NCI-H2171 treated with DMSO at 0.1 percent for 48 hours (cell line): ENCODE measurements at places on chromosomes 12 and 14.

DNA sequence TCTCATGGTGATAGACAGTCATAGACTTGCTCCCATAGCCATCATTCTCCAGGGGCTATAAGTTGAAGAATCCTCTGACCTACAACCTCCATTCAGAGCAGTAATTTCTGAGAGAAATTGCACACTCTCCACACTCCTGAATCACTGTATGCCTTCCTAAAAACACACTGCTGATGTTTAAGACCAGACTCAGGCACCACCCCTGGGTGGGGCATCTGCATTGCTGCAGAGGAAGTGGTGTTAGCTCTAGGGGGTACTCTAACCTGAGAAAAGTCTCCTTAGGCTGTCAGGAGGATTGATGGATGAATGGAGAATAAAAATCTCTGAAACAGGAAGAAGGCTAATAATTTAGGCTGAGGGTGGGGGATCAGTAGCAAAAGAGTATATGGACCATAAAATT lies 436.1 kb downstream of the DAD1 start:
- DNase-seq: no peak

DNA sequence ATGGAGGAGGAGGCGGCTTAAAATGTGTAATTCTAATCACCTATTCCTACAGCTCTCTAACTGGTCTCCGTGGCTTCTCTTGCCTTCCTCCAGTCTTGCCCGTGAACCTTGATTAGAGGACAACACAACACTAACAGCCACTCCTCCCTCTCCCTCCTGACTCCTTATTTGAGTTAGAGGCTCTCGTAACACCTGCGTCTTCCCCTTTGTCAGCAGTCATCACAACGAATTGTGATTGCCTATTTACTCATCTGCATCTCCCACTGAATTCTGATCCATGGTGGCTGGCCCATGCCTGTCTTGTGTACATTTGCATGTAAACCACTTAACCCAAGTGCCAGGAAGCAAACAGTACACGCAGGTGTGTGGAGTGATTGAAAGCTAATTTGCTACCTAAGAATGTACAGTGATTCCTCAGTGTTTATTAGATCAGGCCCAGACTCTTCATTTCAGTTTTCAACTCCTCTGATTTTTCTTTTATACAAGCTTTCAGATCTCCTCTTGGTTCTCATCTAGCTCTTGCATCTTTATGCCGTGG lies 154.5 kb downstream of the MON2 start:
- DNase-seq: no peak

GRCh38 chr14:33737446-33737845 lies 213.4 kb downstream of the EGLN3 start:
- no peak for DNase-seq

- DNase-seq: peak; percentile 24
Observed at GRCh38 chr14:58533446-58533845, 104.3 kb upstream of the DACT1 start.

DNA sequence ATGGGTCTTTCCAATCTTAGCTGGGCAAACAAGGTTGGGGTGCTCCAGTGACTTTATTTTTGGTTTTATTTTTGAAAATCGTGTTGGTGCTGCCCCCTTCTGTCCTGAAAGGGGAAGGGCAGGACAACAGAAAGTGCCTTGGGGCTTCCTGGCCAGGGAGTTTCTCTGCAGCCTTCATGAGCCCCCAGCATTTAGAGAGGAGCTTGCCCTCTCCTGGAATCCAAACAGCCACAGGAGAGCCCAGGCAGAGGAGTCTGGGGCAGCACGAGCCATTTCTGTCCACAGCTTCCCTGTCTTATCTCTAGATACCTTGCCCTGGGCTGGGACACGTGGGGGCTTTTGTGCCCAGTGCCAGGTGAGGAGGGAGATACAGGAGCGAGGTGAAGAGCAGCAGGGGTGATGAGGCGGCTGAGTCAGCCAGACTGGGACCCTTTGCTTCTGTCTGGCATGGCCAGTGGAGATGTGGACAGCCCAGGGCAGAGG lies 4.4 kb upstream of the C1RL start:
- DNase-seq: peak; percentile 89

- peak; percentile 98 for DNase-seq
Observed at GRCh38 chr14:59107819-59108218, 80.6 kb upstream of the DAAM1 start.

DNA sequence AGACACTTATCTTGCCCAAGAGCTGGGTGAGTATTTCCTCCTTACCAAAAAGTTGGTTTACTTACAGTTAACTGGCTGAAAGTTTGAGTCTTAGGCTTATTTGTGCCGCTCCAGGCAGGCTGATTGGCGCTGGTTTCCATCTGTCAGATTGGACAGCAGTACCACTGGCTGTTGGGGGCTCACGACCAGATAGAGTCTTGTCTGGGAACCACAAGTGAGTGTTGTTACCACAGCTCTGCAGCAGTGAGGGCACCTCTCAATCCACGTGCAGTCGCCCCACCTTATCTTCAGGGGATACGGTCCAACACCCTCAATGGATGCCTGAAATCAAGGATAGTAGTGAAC lies 58.9 kb downstream of the DDX51 start:
- DNase-seq: no peak

DNA sequence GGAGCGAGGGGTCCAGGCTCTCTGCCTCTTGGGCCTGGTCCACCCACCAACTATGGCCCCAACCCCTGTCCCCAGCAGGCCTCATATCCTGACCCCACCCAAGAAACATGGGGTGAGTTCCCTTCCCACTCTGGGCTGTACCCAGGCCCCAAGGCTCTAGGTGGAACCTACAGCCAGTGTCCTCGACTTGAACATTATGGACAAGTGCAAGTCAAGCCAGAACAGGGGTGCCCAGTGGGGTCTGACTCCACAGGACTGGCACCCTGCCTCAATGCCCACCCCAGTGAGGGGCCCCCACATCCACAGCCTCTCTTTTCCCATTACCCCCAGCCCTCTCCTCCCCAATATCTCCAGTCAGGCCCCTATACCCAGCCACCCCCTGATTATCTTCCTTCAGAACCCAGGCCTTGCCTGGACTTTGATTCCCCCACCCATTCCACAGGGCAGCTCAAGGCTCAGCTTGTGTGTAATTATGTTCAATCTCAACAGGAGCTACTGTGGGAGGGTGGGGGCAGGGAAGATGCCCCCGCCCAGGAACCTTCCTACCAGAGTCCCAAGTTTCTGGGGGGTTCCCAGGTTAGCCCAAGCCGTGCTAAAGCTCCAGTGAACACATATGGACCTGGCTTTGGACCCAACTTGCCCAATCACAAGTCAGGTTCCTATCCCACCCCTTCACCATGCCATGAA lies 8.6 kb downstream of the ARHGAP9 start:
- DNase-seq: no peak

DNA sequence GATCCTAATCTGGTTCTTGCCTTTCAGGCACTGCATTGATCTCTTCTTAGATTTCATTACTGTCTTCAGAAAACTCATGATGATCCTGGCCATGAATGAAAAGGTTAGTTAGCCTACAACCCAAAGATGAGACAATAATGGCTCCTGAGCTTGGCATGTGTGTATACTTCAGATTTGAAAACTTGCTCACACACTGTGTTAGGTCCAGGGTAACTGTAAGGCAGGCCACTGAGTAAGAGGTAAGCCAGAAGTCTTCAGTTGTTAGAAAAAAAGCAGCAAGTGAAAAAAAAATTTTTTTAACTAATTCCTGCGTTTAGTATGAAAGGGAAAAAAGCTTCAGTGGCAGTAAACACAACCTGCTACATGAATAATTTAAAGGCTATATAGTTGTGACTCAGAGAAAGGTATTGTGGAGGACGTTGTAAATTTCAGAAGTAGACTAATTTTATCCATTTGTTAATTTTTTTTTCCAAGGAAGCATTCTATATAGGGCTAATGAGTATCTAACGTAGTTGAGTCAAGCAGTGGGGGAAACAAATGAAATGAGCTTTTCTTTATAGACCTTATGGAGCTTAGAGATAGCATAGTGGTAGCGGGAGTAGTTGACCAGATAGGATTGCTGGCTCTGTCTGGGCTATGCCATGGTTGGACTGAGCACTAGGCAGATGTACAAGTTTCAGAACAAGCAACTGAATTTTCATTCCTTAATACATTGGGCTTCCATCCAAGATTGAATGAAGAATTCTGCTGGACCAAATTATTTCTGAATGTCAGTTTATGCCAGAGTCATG lies 20.5 kb downstream of the TMBIM6 start:
- DNase-seq: no peak

DNA sequence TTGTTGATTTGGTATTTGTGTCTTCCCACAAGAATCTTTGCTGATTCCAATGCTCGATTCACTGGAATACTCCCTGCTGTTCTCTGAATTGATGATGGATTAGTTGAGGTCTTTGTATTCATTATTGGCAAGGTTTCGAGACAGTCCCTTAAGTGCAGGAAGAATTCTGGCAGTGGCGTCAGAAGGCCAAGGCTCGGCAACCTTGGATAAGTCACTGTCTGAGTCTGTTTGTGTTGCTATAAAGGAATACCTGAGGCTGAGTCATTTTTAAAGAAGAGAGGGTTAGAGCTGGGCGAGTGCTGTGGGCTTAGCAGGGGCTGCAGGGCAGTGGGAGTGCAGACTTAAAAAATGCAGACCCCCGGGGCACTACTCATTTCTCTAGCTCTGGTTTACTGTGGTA lies 56.9 kb downstream of the CHST11 start:
- no peak for DNase-seq

DNA sequence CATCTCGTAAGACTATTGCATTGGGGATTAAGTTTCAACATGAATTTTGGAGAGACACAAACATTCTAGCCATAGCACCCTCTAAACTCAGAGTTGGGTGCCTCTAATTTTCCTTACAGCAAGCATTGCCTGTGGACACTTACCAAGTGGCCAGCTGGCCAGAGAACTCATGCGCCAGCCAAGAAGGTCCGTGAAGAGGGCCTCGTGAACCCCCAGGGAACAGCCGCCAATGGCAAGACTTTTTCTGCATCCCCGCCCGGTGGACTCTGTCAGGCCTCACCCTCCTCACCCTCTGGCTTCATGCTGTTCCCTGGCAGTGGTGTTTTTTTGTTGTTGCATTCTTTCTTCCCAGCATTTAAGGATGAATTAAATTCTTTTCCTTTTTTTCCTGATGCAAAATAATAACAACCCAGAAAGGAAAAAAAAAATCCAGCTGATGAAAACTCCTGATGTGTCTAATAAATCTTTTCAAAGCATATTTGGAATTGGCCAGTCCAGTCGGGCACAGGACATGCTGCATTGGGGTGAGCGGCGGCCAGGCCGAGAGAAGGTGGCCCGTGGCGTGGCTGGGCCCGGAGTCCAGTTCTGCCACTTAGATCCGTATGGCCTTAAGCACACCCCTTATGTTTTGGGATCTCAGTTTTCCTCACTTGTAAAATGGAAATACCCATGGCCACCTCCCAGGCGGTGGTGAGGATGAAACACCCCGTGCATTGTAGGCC lies 191.9 kb upstream of the DIO3 start:
- DNase-seq: no peak

DNA sequence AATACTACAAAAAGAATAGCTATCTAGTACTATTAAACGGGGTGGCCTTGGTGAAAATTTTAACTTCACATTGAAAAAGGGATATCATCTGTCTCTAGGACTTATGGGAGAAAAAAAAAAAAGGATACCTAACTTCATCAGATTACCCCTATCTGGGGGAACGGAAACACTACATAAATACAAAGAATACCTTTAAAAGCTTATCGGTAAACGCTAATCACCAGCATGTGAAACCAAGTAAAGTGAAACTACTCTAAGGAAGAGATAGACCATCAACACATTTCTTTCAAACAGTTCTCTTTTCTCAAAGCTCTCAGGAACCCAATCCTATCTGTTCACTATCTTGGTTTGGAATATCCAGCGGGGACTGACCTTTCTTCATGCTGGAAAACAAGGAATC lies 3.5 kb downstream of the KICS2 start:
- DNase-seq: no peak

- peak; percentile 46 for DNase-seq
Observed at GRCh38 chr12:57735952-57736740, 2.4 kb downstream of the AGAP2 start.

DNA sequence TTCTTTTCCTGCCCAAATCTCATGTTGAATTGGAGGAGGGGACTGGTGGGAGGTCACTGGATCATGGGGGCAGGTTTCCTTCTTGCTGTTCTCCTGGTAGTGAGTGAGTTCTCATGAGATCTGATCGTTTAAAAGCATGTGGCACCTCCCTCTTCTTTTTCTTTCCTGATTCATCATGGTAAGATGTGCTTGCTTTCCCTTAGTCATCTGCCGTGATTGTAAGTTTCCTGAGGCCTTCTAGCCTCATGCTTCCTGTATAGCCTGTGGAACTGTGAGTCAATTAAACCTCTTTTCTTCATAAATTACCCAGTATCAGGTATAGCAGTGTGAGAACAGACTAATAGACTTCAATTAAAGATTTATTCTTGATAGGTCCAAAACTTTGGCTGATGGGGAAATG lies 83.5 kb downstream of the CAND1 start:
- DNase-seq: no peak

GRCh38 chr14:33686218-33686617 lies 264.7 kb downstream of the EGLN3 start:
- no peak for DNase-seq

DNA sequence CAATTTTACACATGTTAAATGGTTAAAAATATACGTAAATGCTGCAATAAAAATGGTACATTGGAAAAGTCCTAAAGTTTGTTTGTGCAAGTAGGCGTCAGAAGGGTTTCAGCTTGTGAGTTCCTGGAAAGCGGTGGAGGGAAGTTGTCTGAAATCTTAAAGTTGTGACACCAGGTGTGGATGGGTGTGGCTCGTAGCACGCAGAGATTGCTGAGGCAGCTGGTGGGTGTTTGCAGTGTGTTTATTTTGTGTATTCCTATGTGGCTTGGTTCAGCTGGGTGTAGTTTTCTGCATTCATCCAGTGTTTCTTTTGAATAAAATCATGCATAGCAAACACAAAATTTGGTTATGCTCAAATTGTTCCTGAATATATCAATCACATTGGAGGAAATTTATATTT lies 136.8 kb upstream of the TBX3 start:
- no peak for DNase-seq

GRCh38 chr14:57982804-57983634 lies 117.1 kb upstream of the SLC35F4 start:
- DNase-seq: peak; percentile 99

- DNase-seq: peak; percentile 80
Observed at GRCh38 chr14:23483236-23483854, 13.8 kb downstream of the NGDN start.

GRCh38 chr12:88836156-88836555 lies 255.9 kb upstream of the KITLG start:
- no peak for DNase-seq

DNA sequence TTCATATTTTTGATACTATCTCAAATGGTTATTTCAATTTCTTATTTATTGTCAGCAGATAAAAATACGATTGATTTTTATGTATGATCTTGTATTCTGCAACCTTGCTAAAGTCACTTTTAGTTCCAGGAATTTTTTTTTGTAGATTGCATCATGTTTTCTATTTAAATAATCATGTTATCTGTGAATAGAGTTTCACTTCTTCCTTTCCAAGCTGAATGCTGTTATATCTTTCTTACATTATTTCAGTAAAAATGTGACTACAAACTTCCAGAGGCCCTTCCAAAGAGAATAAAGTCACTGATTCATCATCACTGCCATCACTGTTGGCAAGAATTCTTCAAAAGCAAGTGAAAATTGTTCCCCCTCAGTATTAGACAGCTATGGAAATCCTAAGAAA lies 104.7 kb upstream of the RAP1B start:
- no peak for DNase-seq

- DNase-seq: no peak
Observed at GRCh38 chr14:100549834-100550625, 37.2 kb downstream of the BEGAIN start.

- no peak for DNase-seq
Observed at GRCh38 chr12:127077262-127078045, 1189.5 kb upstream of the TMEM132C start.
